ENCODE measurements at places on chromosomes 1 and 21.

DNA sequence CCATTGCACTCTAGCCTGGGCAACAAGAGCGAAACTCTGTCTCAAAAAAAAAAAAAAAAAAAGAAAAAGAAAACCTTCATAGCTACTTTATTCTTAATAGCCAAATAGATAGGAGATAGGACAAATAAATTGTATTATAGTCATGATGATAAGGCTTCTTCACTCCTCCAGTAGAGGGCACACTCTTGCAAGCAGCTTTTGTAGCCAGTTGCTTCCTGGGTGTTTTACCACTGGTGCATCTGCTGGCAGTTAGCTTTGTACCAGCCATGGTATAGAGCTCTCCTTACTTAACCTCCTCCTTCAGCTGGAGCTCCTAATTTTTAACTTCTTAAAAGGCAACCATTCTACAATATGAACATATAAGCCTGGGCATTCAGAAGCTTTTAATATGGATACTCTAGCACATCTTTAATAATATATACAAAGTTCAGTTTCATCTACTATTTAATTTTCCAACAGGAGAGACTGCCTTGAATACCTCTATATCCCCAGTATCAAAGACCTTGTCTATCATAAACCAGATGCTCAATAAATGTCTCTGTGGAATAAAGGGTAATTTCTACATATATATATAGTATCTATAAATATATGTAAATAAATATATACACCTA, 35.8 kb downstream of the EVI5 start:
- DNase-seq, result peak; percentile 72

DNA sequence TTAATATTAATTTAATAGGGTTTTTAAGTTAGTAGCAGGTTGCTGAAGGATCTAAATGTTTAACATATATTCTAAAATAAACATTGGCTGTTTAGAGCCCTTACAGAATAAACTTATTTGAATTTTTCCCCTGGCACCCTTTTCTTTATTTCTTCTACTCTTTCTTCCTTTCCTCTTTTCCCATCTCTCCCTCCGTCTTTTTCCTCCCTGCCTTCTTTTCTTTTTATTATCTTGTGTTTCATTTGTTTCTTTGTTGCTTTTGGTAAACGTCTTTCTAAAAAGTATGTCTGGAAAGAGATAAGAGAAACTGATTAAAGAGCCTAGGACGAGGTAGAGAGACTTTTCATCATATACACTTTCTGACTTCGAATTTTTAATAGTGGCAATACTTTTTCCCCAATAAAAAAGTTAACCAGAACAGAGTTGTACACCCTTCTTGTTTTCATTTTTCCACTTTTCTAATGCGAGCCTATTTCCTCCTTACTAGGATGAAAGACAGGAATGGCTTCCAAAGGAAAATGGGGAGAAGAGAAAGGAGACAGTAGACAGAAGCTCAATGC, 39.5 kb upstream of the ATF3 start:
- no peak for DNase-seq

- DNase-seq, result no peak
Measured at GRCh38 chr1:237638555-237638954, 252.2 kb downstream of the ZP4 start.

GRCh38 chr1:103265551-103265950, 157.2 kb upstream of the COL11A1 start:
- DNase-seq, result no peak

- no peak for DNase-seq
Measured at GRCh38 chr1:51321924-51322280, 8.5 kb downstream of the TTC39A start.

DNA sequence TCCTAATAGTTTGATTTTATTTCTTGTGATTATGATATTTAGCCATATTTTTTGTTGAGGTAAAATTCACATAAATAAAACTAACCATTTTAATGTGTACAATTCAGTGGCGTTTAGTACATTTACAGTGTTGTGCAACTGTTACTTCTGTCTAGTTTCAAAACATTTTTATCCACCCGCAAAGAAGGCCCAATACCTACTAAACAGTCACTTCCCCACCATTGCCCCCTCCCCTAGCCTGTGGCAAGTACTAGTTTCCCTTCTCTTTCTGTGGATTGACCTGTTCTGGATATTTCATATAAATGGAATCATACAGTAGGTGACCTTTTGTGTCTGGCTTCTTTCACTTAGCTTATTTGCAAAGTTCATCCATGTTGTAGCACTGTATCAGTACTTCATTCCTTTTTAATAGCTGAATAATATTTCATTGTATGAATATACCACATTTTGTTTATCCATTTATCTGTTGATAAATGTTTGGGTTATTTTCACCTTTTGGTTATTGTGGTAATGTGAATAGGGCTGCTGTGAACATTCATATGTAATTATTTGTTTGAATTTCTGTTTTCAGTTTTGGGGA, 4.1 kb downstream of the FLVCR1 start:
- no peak for DNase-seq

GRCh38 chr1:211783897-211784296, 46.7 kb downstream of the LPGAT1 start:
- no peak for DNase-seq

- DNase-seq, result no peak
Measured at GRCh38 chr1:23559985-23560741, 862 bp upstream of the ID3 start.

DNA sequence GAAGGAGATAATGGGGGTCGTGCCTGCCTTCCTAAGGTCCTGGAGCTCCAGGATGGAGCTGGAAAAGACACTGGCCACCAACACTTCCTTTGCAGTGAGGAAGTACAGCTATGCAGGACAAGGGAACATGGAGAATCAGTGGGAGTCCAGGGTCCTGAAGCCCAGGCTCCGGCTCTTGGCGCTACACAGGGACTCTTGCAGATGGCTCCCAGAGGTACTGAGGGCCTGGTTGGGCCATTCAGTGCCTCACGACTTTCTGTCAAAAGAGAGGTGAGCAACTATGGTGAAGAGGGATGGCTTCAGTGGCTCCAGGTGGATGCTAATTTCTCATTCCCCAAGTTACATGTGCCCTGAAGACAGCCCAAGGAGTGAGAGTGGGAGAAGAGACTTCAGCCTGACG, 1.8 kb upstream of the ETNK2 start:
- DNase-seq, result no peak

- no peak for DNase-seq
Measured at GRCh38 chr1:8430476-8430875, 112.6 kb downstream of the SLC45A1 start.

GRCh38 chr1:184300446-184300845, 86.4 kb upstream of the C1orf21 start:
- peak; percentile 12 for DNase-seq

GRCh38 chr1:45026446-45026845, 14.4 kb downstream of the UROD start:
- no peak for DNase-seq

- no peak for DNase-seq
Measured at GRCh38 chr1:185262151-185262550, 54.9 kb downstream of the IVNS1ABP start.

DNA sequence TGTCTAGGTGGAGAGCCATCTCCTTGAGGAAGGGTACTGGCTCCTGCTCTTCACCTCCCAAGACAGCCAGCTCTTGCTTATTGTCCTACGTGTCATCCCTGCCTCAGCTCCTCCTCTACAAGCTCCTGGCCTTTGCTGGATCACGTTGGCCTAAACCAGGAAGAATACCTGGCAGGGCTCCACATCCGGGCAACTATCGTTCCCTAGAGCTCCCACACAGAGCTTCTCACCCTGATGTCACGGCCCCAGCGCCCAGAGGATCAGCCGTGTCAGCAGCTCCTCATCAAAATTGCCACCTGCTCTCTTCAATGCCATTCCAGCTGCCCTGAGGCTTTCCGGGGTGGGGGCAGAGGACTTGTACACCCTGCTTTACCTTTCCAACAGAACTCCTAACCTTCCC, 1.9 kb upstream of the TPM3 start:
- peak; percentile 62 for DNase-seq

GRCh38 chr1:100927276-100927675, 31.4 kb downstream of the SLC30A7 start:
- no peak for DNase-seq

DNA sequence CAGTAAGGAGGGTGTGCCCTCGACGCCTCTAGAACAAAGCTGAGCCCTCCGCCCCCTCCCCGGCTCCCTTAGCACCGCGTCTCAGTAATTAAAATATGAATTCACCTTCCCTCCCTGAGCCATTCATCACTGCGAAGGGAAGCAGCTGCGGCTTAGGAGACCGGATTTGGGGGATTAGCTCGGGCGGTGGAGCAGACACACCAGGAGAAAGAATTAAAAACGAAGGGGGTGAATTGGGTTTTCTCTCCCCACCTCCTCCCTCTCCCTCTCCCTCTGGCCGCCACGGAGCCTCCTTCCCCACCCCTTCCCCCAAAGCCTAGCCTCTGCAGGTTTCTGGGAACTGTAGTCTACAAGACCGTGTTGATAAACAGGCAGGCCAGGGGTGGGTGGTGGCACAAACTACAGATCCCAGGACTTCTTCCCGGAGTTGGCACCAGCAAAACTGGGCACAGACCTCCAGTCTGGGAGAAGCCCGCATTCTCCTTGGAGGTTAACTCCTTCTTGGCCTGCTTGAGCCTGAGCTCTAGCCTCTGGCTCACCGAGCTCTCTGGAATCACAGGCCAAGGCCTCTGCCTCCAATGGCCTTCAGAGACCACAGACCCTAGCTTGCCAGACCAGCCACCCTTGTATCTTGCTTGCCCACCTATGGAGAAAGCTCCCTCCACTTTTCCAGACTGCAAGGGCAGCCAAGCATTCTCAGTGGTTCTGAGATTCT, 10.8 kb downstream of the BLACAT1 start:
- no peak for DNase-seq

DNA sequence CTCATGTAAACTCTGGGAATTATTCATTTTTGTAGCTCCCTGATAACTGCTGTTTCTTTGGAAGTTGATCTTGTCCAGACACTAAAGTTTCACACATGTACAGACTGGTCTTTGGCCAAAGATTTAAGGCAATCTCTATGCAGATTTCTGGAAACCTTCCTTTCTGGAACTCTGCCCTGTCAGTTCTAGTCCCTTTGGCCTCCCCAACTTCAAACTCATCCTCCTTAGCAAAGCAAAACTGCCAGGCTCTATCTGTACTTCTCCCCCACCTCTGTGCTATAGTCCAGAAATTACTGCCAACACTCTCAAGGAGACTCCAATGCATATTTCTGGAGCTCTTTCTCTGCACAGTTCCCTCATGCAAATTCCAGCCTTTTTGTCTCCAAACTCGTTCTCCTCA, 36.5 kb downstream of the C1orf198 start:
- DNase-seq, result no peak

DNA sequence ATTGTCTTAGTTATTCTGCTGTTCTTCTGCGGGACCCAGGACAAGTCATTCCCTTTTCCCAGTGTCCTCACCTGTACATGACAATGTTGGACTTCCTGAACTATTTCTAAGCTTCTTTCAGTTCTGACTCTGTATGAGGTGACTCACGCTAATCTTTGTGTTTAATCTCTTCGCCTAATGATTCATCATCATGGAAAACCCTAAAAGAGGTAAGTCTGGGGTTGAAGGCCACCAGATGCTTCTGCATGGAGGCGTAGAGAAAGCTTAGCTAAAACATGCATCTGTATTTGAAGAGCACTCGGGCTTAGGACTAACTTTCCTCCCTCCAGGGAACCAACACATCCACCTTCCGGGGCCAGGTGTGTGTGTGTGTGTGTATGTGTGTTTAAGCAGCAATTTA, 7.4 kb downstream of the SPRR5 start:
- DNase-seq, result peak; percentile 86

Measured in PC-3 (cell line).